Neuronal stem cell (in vitro differentiated cells): ENCODE measurements at places on chromosomes 16 and 17.

- DNase-seq = no peak
- no peak overlapping the region for H3K27ac ChIP-seq
- no peaks in the 10 kb centered on the region for H3K4me1 ChIP-seq
- no peaks in the 10 kb centered on the region for H3K36me3 ChIP-seq
These were observed 9.1 kb downstream of the SLC4A1 start for GRCh38 chr17:44258811-44259351.

DNA sequence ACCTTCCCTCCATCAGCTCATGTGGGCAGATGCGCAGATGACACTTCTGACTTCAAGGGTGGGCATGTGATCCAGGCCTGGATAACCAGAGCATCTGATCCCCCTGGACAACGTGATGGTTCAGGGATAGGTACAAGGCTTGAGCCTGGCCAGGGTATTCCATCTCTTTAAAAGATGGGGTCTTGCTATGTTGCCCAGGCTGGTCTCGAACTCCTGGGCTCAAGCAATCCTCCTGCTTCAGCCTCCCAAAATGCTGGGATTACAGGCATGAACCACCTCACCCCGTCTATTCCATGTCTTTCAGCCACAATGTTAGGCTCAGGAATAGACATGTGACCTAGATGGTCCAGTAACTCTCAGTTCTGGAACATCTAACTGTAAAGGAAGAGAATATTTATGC is 20.8 kb downstream of the CRYM start:
- H3K27ac ChIP-seq = no peak overlapping the region
- H3K4me1 ChIP-seq = no peaks in the 10 kb centered on the region
- no peaks in the 10 kb centered on the region for H3K36me3 ChIP-seq

GRCh38 chr16:82331397-82331796 is 161.4 kb upstream of the MPHOSPH6 start:
- no peaks in the 10 kb centered on the region for H3K36me3 ChIP-seq
- H3K4me3 ChIP-seq = no peak overlapping the region
- no peak for DNase-seq
- H3K27me3 ChIP-seq = no peaks in the 10 kb centered on the region
- H3K27ac ChIP-seq = no peak overlapping the region

DNA sequence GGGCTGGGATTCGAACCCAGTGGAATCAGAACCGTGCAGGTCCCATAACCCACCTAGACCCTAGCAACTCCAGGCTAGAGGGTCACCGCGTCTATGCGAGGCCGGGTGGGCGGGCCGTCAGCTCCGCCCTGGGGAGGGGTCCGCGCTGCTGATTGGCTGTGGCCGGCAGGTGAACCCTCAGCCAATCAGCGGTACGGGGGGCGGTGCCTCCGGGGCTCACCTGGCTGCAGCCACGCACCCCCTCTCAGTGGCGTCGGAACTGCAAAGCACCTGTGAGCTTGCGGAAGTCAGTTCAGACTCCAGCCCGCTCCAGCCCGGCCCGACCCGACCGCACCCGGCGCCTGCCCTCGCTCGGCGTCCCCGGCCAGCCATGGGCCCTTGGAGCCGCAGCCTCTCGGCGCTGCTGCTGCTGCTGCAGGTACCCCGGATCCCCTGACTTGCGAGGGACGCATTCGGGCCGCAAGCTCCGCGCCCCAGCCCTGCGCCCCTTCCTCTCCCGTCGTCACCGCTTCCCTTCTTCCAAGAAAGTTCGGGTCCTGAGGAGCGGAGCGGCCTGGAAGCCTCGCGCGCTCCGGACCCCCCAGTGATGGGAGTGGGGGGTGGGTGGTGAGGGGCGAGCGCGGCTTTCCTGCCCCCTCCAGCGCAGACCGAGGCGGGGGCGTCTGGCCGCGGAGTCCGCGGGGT is at the start of gene CDH1:
CDH1 (plus strand) TSS at position 247 of the 684 bp plus-strand sequence; CDS start at position 371, 124 bp downstream.
- peak within 1 kb of the TSS; percentile 85 for H3K4me3 ChIP-seq
- no peaks in the 10 kb centered on the region for H3K4me1 ChIP-seq
- H3K27me3 ChIP-seq = peaks cover 83% of the 10 kb centered on the region
- no peak for DNase-seq
- H3K27ac ChIP-seq = no peak within 1 kb of the TSS

DNA sequence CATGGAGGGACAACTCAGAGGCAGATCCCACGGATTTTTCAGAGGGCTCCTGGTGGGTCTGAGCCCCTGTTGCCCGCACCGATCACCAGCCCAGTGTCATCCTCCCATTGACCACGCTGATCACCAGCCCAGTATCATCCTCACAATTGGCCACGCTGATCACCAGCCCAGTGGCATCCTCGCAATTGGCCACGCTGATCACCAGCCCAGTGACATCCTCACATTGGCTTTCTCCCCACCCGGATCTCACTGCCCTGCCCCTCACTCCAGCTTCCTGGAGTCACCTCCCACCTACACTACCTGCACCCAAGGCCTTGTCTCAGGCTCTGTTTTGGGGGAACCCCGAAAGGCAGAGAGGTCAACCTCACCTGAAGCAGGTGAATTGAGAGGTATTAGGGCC is 358.2 kb upstream of the TNRC6C start:
- H3K4me1 ChIP-seq = no peaks in the 10 kb centered on the region
- no peaks in the 10 kb centered on the region for H3K36me3 ChIP-seq
- DNase-seq = no peak
- no peaks in the 10 kb centered on the region for H3K27me3 ChIP-seq
- H3K27ac ChIP-seq = no peak overlapping the region

DNA sequence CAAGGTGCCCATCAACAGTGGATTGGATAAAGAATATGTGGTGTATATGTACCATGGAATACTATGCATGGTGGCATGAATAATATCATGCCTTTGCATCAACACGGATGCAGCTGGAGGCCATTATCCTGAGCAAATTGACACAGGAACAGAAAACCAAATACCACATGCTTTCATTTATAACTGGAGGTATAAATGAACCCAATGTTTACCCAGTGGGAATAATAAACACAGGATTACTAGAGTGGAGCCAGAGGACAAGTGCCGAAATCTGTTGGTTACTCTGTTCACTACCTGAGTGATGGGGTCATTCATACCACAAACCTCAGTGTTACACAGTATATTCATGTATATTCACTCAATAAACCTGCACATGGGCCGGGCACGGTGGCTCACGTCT is 125.2 kb downstream of the CDH11 start:
- H3K4me3 ChIP-seq = no peak overlapping the region
- H3K27me3 ChIP-seq = no peaks in the 10 kb centered on the region

DNA sequence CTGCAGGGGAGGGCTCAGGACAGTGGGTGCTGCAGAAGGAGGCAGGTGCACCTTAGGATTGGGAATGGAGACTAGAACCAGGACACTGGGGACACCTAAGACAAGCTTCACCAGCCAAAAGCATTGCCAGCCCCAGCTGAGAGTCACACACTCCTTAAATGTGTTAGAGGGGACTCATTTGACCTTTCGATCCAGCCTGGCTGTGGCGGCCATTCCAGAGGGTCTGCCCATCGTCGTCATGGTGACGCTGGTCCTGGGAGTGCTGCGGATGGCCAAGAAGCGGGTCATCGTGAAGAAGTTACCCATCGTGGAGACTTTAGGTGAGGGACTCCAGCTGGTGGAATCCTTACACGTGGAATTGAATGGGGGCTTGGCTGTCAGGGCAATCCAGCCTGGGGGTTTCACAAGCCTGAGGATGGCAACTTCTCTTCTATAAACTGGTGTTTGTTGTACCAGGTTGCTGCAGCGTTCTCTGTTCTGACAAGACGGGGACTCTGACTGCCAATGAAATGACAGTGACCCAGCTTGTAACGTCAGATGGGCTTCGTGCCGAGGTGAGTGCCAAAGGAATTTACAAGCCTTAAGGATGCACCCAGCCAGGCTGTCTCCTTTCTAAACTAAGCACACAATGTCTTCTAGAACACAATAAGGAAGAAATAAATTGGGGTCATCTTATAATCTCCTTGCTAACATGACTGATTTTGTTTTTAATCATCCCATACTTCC is 65.3 kb downstream of the MEAK7 start:
- H3K4me3 ChIP-seq = no peak overlapping the region
- no peak for DNase-seq
- H3K27ac ChIP-seq = no peak overlapping the region
- no peaks in the 10 kb centered on the region for H3K36me3 ChIP-seq

- H3K27ac ChIP-seq = no peak overlapping the region
- H3K27me3 ChIP-seq = no peaks in the 10 kb centered on the region
- peaks cover 10% of the 10 kb centered on the region for H3K4me1 ChIP-seq
- DNase-seq = no peak
- H3K4me3 ChIP-seq = no peak overlapping the region
These were observed 45.2 kb downstream of the AXIN2 start for GRCh38 chr17:65515959-65516948.

GRCh38 chr17:43645450-43645764 is 16.3 kb downstream of the MEOX1 start:
- no peak for DNase-seq
- no peak overlapping the region for H3K4me3 ChIP-seq
- no peaks in the 10 kb centered on the region for H3K4me1 ChIP-seq
- H3K27ac ChIP-seq = no peak overlapping the region
- peaks cover 6% of the 10 kb centered on the region for H3K27me3 ChIP-seq
- H3K36me3 ChIP-seq = no peaks in the 10 kb centered on the region

DNA sequence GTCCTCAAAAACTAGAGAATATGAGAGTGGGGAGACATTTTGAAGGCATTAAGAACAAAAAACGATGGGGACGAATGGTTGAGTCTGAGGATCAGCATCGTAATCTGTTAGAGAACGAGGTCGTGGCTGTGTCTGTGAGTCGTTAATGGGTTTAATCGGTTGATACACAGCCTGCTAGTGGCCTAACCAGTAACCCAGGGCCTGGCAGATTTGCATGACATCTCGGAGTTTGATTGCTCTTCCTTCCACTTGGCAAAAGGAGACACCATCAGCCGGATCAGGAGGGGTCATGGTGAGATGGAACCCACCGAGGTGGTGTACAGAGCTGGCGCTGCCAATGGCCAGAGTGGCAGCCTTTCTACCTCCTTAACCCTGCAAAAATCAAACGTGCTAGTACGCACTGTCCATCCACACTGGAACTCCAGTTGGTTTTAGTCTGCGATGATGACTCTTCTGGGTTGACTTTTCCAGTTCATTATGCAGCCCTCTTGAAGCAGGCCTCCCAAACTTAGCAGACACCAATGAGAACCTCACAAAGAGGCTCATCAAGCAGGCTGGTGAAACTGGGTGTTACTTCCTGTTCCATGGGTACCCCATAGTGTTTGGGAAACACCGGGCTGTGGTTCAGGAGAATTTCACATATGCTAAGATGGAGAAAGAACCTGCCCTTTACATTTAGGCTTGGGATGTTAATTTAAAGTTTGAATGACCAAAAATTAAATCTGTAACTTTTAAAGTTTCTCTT is 4.1 kb downstream of the HS3ST3B1 start:
- H3K27ac ChIP-seq = no peak overlapping the region
- peaks cover 59% of the 10 kb centered on the region for H3K36me3 ChIP-seq
- DNase-seq = no peak
- H3K27me3 ChIP-seq = no peaks in the 10 kb centered on the region
- peaks cover 27% of the 10 kb centered on the region for H3K4me1 ChIP-seq

DNA sequence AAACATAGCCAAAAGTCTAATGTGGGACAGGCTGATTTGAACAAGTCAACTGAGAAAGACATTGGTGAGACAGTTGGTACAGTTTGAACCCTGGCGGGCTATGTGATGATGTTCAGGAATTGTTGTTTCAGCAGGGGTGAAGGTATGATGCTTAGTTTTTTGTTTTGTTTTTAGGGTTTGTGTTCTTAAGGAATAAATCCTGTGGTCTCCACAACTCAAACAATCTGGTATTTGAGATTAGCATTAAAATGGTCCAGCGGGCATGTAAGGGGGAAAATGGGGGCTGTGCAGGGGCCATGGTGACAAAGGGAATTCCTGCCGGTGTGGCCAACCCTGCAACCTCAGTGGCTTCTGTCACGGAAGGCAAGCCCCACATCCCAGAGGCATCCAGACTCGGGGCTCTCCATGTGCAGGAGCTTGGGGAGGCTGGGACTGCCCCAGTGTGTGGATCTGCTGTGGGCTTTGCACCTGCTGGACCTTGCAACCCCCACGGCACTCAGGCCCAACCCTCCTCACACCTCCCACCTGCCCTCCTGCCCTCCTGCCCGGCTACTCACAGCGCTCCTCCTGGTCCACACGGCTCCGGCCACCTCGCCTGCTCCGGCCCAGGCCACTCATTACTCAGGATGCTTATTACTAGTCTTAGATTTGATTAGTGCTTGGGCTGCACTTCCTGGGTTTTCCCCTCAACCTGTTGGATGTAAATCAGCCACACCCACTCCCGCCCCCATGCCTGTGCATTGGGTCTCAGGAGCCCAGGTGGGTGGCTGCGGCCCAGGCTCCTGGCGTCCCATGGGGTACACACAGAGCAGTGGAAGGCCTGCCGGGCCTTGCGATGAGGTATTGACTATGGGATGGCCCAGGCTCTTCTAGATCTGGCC is at the start of gene TNFRSF13B:
TNFRSF13B (minus strand) TSS at position 661 of the 881 bp plus-strand sequence; CDS start at position 618, 43 bp downstream.
- H3K4me3 ChIP-seq = no peak within 1 kb of the TSS
- no peak for DNase-seq
- H3K36me3 ChIP-seq = no peaks in the 10 kb centered on the region
- peaks cover 2% of the 10 kb centered on the region for H3K4me1 ChIP-seq

DNA sequence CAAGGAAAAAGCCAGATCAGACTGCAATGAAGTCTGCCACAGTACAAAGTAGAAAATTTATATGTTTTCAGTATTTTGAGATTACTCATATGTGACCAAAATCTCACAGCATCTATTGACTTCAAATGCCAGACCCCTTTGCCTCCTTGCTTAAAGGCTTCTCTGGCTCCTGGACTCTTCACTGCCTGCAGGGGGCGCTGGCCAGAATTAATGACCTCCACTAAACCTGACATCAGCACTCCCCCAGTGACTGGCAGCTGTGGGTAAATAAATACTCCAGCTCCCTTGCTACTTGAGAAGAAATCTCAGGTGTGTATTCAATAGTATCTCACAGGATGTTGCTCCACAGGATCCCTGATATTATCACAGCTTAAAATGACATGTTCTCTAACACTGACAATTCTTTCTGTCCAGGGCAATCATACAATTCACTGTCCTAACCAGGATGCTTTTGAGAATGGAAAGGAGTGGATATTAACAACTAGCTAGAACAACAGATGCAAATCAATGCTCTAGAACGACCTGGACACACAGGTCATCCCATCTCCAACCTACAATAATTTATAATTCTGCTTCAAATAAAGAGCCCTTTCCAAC is 4.0 kb downstream of the BECN1 start:
- H3K36me3 ChIP-seq = peaks cover 31% of the 10 kb centered on the region
- H3K27ac ChIP-seq = no peak overlapping the region
- DNase-seq = peak; percentile 69
